Chondrocyte (in vitro differentiated cells): ENCODE measurements at places on chromosomes 2 and 18. TPM values are rescaled to one million over a fixed set of nuclear protein-coding genes. Genes with fewer than 3 reads are reported as not detected.

GRCh38 chr18:59939127-59939526 is 39.3 kb downstream of the PMAIP1 start:
- no peak for DNase-seq

GRCh38 chr18:56107821-56108477 is 520.0 kb upstream of the TCF4 start:
- no peak for DNase-seq

DNA sequence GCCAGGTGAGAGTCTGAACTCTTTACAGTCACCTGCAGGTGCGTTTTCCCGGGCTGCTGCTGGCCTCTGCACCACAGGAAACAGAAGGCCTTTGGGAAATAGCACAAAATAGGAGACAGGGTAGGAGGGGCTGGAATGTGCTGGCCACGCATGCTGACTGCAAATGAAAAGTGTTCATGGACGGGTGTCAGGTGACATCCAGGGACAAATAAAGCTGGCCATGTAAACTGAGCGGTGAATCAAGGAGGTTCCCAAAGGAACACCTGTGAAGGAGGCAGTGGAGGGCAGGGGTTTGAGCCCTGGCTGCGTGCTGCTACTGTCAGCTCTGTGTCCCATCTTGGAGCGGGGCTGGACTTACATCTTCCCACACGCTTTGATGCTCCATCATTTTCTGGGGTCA is 42.4 kb upstream of the GBX2 start:
- no peak for DNase-seq

DNA sequence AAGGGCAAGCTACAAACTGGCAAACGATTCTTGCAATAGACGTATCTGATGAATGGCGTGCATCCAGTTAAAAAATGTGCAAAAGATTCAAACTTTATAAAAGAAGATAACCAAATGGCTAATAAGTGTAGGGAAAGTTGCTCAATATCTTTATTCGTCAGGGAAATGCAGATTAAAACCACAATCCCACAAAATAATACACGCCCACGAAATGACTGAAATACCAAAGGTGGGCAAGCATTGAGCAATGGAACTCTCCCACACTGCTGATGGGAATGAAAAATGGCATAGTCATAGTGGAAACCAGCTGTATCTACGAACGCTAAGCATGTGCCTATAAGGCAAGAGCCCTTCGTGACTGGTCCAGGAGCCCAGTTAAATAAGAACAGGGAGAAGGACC is 168.6 kb upstream of the SIX2 start:
- no peak for DNase-seq

DNA sequence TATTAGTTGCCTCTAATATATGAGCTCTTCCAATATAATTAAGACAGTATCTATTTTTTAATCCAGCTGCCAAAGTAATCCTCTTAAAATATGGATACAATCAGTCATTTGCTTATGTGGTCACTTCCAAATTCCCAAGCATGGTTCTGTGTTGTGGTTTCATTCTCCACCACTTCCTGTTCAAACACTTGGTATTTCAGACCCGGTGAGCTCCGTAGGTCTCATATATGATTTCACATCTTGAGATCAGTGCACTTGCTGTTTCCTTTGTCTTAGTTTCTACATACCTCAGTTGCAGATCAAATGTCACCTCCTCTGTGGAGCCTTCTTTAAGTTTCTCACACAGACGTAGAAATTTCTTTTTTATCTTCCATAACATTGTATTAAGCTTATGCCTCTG is 254.2 kb downstream of the KCNS3 start:
- DNase-seq = no peak

GRCh38 chr2:63066265-63066664 is 15.6 kb downstream of the OTX1 start:
- no peak for DNase-seq

- DNase-seq = no peak
Measured at GRCh38 chr18:10726198-10727068, 200.6 kb downstream of the NAPG start.

- no peak for DNase-seq
Measured at GRCh38 chr2:880201-880970, 70.3 kb upstream of the SNTG2 start.

The NT5C1B gene
- total RNA-seq = not detected in 3 replicates

GRCh38 chr2:47321411-47322031 is 81.4 kb upstream of the MSH2 start:
- no peak for DNase-seq

The IL36RN gene
- total RNA-seq = not detected in 3 replicates

DNA sequence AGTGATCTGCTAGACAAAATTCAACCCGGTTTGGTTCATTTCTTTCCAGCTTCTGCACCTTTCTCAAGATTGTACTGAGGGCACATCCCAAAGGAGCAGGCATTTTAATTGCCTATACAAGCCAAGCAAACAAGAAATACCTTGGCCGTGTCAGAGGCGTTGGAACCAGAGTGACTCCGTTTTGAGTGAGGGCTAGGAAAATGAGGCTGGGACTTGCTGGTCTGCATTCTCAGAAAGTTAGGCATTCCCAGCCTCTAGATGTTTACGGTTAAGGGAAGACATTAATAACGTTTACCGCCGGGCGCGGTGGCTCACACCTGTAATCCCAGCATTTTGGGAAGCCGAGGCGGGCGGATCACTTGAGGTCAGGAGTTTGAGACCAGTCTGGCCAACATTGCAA is 1.5 kb upstream of the GEMIN6 start:
- DNase-seq = no peak

GRCh38 chr2:26911911-26912861 is 58.3 kb upstream of the MAPRE3 start:
- no peak for DNase-seq

The COL4A4 gene
- 6.3 to 18.4 TPM (median 7.3 TPM) in 3 replicates for total RNA-seq

- no peak for DNase-seq
Measured at GRCh38 chr2:224596289-224596688, 11.1 kb upstream of the CUL3 start.

The NIFK gene
- 35.5 to 40.5 TPM (median 39.8 TPM) in 3 replicates for total RNA-seq

GRCh38 chr2:118118479-118118878 is 30.2 kb downstream of the INSIG2 start:
- DNase-seq = no peak

The ACMSD gene
- total RNA-seq = not detected in 3 replicates

DNA sequence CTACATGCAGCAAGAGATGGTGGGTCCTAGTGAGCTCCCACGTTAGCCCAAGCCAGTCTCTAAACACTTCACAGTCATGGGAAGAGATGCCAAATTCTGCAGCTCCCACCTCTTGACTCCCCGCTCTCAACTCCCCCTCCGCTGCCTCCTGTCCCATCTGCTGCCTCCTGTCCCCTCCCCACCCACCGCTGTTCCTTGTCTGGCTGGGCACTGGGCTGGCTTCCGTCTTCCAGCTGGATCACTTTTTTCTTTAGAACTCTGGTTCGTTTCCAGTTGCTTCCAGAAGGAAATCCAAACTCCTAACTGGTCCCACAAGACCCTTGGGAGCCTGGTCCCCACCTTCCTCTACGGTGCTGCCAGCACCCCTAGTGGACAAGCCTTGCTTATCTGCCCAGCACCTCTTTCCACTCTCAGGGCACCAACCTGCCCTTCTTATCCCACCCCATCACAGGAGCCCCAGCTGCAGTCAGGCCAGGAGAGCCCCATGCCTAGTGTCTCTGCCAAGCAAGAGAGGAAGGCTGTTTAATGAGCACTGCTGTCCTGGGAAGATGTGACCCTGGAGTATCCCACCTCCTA is 12.1 kb upstream of the TWIST2 start:
- no peak for DNase-seq

GRCh38 chr2:112092286-112093041 is 37.4 kb downstream of the TMEM87B start:
- no peak for DNase-seq

GRCh38 chr2:66137606-66138130 is 297.3 kb upstream of the MEIS1 start:
- DNase-seq = no peak

DNA sequence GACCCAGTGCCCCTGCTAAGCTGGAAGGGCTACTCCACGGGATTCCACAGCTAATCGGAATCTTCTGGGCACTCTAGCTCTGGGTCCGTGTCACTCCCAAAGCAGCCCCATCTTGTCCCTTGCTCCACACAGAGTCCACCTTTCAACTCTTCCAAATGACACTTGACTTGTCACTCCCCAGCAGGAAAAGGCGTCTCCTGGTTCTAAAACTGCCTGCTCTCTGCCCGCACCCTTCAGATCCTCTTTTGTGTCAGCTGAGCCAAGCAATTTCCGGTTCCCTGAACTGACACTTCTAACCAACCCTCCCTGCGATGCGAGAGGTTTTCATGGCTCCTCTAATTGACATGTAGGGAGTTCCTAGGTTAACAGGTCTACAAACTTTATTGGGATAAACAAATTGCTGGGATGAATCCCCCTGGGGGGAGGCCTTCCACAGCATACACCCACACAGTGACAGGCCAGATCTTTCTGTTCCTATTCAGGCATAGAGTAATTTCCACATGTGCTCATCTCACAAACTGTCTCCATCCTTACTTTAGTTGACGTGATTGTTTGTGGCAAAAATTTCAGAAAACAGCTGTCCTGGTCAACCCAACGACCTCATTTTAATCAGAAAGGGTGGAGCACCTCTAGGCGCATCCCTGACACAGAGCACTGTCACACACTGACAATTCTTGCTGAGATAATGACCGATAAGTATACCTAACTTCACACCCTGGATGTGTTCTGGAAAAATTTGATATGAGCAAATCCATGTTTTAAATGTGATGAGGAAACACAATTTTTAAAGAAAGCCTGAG is 104.9 kb downstream of the RBMS1 start:
- no peak for DNase-seq

DNA sequence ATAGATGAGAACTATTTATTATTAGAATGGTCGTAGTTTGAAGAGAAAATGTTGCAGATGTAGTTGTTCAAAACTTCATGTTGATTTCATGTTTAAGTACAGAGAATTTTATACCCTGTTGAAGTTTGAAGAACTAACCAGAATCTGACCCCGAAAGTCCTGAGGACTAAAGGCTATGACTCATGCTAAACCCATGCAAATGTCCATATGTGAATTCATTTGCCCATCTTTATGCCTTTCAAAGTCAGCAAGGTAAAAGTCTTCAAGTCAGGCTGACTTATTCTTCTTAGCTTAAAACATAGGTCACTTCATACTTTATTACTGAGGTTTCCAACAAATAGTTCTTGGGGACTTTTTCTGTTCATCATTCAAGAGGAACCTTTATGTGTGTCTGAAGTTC is 185.5 kb downstream of the CCDC85A start:
- no peak for DNase-seq

The HOXD11 gene
- not detected in 3 replicates for total RNA-seq

DNA sequence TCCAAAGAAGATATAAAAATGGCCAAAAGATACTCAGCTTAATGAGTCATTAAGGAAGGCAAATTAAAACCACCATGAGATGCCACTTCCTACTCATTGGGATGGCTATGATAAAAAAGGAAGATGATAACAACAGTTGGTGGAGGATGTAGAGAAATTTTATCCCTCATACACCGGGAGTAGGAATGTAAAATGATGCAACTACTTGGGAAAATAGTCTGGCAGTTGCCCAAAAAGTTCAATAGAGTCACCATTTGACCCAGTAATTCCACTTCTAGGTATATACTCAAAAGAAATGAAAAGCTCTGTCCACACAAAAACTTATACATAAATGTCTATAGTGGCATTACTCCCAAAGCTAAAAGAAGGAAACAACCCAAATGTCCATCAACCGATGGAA is 10.1 kb upstream of the SULT1C2 start:
- DNase-seq = no peak
